ENCODE measurements at places on chromosomes 2 and 18.

DNA sequence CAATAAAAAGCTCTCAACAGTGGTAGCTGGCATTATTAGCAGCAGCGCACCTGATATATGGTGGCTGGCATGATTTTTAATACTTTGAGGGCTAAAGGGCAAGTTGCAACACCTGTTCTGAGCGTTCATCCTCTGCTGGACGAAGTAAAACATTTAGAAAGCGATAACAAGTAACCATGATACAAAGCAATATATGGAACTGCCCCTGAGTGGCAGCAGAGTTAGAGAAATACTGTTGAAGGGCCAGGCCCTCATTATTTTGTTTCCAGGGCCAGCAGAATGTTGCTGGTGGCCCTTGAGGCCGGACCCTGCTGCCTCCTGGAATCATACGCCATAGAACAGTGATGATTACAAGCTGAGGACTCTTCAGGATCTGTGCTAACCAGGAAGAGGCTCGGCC lies 47.8 kb downstream of the ARHGEF4 start:
- no peak for DNase-seq

- DNase-seq = no peak
These were observed 24.2 kb downstream of the ADI1 start for GRCh38 chr2:3494984-3495666.

GRCh38 chr2:199743415-199744120 lies 107.4 kb downstream of the FTCDNL1 start:
- DNase-seq = no peak

- no peak for DNase-seq
These were observed 791.3 kb upstream of the CHAC2 start for GRCh38 chr2:52976143-52976949.
